NCI-H524 (cell line): ENCODE measurements at places on chromosomes 1 and 21.

DNA sequence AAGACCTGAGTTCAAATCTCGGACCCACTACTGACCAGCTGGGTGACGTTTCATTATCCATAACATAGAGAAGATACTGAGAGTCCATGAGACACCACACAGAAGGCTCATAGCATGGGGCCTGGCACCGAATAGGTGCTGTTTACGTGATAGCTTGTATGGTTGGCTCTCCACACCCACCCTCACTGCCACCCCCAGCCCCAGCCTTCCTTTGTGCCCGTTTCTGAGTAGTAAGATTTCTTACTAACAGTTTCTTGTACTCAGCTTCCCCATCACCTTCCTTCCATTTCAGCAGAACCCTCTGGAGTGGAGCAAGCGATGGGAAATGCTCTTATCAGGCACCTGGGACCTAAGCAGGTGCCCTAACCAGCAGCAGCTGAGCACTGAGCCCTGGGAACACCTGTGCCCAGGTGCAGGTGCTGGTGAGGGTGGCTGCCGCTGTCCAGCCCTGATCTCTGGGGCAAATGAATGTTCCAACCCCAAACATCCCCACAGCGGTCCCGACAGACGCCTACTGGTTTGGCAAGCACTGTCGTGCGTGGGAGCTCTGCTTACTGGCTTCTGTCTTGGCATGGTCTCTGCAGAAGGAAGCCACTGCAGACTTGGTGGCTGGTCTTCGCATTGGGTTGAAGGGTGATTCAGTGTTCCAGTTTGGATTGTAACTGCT lies 225.4 kb downstream of the CAMTA1 start:
- DNase-seq: no peak

DNA sequence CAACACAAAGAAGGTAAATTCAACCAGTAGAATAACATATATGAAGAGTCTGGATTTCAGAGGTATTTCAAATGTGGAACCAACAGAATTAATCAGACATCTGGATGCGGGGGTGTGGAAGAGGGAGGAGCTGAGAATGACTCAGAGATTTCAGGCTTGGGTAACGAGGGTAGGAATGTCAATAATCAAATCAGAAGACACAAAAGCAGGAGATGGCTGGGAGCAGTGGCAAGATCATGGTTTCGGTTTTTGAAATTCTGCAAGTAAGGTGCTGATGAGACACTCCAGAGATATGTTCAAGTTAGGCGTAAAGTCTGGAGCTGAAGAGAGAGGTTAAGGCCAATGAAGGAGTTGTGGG lies 64.0 kb downstream of the PLPPR5 start:
- DNase-seq: peak; percentile 9

DNA sequence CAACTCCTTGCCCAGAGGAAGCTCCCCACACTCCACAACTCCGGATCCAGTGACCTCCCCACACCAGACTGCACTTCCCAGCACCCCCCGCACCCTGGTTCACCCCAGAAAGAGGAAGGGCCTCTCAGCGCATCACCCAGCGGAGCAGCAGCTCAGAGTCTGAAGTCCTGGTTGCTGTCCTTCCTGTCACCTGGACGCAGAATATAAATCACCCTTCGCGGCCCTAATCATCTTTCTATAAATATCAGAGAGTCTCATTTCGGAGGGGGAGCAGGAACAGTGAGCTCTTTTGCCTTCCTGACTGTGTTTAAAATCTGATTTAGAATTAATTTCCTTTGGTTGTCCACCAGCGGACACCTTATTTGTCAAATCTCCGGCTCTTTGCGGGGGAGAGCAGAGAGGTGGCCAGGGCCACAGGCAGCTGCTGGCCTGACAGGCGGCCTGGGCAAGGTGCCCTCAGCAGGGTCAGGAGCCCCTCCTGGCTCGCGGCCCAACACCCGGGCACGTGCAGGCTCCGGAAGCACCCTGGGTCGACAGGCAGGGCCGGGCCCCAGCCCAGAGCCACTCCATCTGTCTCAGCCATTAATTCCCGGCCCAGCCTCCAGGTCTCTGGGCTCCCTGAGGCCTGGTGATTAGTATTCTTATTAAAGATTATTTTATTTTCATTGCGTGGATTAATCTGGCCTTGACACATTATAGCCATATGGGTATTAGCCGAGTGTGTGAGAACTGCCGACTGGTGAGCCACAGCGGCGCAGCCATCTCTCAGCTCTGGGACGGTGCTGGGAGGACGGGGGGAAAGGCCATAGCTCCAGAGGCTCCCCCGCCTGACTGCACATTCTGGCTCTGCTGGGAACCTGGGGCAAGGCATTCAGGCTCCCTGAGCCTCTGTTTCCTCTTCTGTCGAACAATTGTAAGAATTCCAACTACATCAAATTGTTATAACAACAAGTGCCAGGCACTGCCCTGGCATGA lies 19.7 kb downstream of the EPHA8 start:
- DNase-seq: peak; percentile 88

GRCh38 chr1:225658041-225658440 lies 5.1 kb upstream of the ENAH start:
- DNase-seq: no peak

GRCh38 chr1:11990303-11991032 lies 10.2 kb downstream of the MFN2 start:
- no peak for DNase-seq

DNA sequence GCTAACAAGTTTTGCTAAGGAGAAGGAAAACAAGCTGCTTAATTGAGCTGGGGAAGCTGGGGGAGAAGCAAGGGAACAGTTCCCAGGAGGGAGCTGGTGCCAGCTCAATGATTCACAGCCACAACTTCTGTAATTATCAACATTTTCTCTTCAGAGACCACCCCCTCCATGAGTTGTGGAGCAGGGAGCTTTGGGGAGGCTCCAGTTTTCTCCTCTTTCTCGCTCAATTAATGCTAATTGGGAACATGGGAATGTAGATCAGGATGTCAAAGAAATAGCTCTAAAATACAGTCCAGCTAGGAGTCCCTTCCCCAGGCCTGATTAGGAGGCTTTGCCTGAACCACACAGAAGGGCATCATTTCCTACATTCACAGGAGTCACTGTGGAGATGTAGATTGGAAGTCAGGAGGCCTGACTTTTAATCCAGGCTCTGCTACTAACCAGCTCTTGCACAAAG lies 12.1 kb upstream of the MNDA start:
- no peak for DNase-seq

GRCh38 chr1:80607064-80607463 lies 1193.7 kb upstream of the ADGRL2 start:
- DNase-seq: no peak

DNA sequence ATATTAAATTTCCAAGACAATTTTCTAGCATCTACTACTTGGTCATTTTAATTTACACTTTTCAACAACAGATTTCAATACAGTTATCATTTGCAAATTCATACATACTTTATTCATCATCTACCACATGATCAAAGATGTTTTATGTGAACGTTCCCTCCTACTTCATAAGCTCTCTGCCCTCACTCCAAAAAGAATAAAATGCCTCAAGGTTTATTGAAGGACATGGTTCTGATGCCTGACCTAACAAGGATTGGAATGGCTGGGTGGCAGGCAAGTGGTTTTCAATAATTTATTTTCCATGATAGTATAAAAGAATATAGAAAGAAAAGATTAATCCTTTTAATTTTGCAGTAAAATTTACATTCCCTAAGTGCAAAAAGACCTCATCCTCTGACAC lies 5.4 kb downstream of the CDKN2C start:
- peak; percentile 49 for DNase-seq

DNA sequence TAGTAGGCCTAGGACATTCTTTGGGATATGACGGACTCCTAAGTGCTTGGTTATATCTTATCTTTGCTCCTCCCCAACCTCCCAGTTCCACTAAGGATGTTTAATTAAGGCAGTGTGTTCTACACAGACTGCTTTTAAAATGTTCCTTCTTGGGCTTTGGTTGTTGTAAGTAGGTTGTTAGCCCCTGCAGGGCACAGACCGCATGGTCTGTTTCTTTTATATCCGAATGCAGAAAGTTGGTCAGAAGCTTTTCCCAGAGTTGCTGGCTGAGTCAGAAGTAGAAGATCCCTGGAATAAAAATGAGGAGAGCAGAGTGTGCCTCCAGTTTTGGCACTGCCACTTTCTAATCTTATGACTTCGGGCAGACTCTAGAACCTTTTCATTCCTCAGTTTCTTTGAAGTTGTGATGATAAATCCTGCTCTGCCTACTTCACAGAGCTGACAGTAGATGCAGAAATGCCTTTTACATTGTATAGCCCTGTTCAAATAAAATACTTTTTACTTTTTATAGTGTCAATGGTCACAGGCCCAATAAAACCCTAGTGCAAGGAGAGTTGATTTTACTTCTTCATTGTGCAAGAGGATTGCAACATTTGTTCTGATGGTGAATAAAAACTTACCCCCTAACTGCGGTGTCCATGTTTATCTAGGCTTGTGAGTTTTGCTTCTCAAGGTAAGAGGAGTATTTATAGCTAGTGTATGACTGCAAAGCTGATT lies 18.4 kb downstream of the FMN2 start:
- no peak for DNase-seq

DNA sequence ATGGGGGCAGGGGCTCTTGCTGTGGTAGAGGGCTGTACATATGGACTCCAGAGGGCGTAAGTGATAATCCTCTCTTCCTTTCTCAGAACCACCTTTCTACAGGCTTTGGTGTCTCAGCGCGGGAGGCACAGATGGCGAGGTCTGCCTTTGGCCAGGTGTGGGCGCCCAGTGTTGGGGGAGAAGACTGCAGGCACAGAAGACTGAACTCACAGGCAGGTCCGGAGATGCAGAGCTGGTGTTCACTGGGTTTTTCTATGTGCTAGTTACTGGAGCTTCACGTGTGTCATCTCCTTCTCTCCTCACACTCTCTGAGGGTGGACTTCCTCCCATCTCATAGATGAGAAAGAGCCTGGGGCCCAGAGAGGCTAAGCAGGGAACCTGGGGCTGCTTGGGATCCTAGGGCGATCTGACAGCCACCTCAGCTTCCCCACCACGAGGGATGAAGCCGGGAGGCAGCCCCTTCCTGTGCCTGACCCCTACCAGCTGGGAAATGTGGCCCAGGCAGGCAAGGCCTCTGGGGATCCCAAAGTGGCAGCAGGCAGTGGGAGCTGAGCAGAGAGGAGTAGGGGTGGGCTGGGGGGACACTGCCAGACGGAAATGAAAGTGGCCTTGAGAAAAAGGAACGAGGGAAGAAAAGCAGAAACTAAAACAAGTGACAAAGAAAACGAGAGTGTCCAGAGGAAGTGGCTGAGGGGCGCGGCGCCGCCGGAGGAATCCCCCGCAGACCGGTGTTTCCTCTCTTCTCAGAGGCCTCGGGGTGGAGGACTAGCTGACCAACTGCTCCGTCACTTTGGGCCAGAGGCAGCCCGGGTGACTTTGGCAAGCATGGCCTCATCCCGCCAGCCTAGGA lies 191.6 kb downstream of the HIVEP3 start:
- DNase-seq: peak; percentile 97

GRCh38 chr1:175750366-175751071 lies 7.1 kb upstream of the TNR start:
- peak; percentile 63 for DNase-seq

DNA sequence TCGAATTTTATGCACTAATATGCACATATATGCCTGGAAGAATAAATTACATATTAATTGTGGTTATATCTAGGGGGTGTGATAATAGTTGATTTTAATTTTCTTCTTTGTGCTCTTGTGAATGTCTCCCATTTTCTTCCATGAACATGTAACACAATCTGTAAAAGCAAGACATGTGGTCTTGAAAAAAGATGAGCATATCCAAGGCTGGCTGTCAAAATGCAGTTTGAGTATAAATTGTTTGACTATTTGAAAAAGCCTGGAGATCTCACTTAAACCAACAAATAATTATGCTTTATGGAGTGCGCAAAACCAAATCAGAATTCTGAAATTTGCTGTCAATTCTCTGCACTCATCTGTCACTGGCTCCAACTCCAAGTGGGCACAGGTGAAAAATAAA lies 143.9 kb downstream of the HMGB4 start:
- DNase-seq: no peak

GRCh38 chr1:205310976-205311704 lies 10.4 kb downstream of the NUAK2 start:
- no peak for DNase-seq

- no peak for DNase-seq
Observed at GRCh38 chr1:94962409-94963265, 35.7 kb upstream of the CNN3 start.

DNA sequence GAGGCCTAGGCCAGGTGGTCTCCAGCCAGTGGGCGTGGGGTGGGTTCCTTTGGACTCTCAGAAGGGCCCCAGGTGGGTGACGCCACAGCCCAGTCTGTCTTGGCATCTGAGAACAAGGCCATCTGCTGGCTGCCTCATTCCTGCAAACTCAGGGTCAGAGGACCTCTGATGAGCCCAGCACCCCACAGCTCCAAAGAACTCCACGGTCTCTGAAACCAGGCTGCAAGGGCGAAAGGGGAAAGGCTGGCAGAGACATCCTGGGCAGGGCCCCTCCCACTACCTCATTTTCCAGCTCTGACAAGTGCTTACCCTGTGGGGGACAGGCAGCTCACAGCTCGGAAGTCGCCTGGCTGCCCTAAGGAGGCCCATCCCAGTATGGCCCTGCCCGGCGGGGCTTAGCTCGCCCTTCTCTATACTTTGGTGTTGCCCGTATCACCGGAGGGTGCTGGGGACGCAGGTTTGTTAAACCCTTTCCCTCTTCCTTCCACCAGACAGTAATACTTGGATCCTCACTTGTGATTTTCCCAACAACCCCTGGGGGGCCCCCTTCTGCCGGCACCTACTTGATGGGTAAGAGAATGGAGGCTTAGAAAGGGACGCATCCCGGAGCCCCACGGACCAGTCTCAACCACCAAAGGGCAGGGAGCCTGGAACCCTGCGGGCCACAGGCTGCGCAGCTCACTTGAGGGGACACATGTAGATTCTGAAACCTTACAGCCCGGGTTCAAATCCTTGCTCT lies 10.9 kb upstream of the EDN2 start:
- peak; percentile 29 for DNase-seq

DNA sequence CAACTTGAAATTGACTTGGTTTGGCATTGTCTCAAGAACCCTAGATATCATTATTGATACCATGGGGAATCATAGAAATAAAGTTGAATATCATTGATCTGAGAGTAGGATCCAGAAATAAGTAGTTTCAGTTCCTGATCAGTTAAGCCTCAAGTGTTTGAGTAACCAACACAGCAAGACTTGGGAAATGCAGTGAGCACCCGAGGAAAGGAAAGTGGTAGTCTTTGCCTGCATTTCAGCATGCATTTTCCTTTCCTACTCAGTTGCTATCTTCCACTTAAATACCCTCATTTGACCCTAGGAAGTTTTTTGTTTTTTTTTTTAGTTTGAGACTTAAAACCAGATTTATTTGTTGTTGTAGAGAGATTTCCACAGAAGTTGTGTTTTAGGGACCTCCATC lies 18.9 kb downstream of the CLEC20A start:
- no peak for DNase-seq

- DNase-seq: no peak
Observed at GRCh38 chr1:232690285-232690935, 60.5 kb upstream of the SIPA1L2 start.

DNA sequence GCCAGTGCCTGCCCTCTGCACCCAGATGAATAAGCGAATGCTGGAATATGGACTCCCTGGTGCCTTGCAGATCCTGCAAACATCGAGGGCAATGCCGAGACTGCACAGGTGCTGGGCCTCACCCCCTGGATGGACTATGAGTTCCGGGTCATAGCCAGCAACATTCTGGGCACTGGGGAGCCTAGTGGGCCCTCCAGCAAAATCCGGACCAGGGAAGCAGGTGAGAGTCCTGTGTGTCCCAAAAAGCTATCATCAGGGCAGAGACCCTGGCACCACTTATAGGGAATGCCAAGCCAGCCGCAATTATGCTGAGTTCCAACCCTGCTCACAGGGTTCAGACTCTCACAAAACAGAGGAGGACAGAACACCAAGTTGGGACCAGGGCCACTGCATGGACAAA lies 17.2 kb downstream of the TMEM81 start:
- no peak for DNase-seq
